NCI-H187 (cell line): ENCODE measurements at places on chromosomes 3 and 15.

- no peak for DNase-seq
Measured at GRCh38 chr3:61820306-61820992, 259.1 kb downstream of the PTPRG start.

DNA sequence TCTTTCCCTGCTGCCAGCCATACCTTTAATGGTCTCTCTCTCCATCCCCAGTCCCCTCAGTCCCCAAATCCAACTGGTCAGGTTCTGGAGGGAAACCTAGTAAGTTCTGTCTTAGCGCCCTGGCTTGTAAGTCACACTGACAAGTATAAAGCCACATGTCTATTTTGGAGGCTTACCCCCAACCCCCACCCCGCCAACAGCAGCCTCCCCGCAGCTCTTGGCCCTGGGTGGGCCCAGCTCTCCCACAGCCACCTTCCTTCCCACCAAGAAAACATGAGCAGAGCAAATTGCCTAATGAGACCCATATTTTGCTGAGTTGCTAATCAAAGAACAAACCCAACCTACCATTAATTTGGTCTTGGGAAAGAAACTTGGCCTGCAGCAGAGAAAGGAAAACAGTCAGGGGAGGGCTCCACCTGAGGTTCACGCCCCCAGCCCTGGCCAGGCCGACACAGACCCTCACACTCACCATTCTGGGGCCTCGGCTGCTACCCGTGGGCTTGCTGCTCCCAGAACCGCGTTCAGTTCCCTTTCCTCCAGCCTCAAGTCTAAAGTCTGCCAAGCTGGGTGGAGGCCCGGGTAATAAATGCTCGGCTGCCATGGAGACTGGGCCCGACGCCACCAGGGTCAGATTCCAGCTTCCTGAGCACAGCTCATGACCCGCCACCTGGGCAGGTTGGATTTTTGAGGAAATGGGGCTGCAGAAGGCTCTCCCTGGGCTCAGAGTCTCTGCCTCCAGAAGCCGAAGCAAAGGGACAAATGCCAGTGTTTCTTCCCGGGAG, at the start of gene CALML4:
Gene CALML4 (minus strand): TSS at position 557 of the 782 bp plus-strand sequence. CDS start 85 bp downstream, at position 472.
- DNase-seq: no peak

DNA sequence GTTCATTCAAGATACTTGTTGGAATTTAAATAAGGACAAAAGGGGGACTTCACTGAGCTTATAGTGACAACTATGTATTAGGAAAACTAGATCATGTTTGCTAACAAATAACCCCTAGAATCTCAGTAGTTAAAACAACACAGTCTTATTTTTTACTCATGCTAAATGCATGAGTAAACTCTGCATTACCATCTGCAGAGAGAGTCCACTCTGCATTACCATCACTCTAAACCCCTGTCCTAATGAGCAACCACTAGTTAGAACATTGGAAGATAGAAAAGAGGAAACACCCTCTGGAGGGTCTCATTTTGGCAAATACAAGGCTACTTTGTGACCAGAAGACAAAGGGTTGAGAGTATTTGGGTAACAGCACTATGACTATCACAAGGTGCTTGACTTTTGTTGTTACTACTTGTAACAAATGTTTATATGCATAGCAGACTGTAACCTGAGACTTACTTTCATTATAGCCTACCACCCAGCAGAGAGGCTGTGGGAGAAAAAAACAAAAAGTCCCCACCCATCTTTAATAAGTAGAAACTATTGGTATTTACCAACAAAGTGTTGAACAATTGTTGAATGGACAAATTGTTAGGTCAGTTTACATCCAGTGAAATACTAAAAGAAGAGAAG, 99.1 kb downstream of the OXSM start:
- DNase-seq: no peak

- no peak for DNase-seq
Measured at GRCh38 chr3:147513785-147514184, 104.6 kb downstream of the ZIC1 start.

GRCh38 chr3:196555295-196555694, 13.1 kb downstream of the WDR53 start:
- DNase-seq: no peak

GRCh38 chr15:99307735-99308134, 56.5 kb downstream of the LRRC28 start:
- no peak for DNase-seq
